ENCODE measurements at places on chromosomes 2 and 18. TPM values are rescaled to one million over a fixed set of nuclear protein-coding genes. Genes with fewer than 3 reads are reported as not detected.

AKAIN1 gene
- total RNA-seq: not detected

IL36RN gene
- total RNA-seq: 1.9 TPM

CDK15 gene
- 0.26 TPM for total RNA-seq

FNDC4 gene
- total RNA-seq: 8.1 TPM

MYL12A gene
- 937 TPM for total RNA-seq

ZNF892 gene
- total RNA-seq: 5.8 TPM

SMYD5 gene
- 11.1 TPM for total RNA-seq

Data from bronchial epithelial cell (primary cell).